ENCODE measurements at places on chromosomes 5 and 9.
A peak's percentile ranks its signal among the peaks of the same experiment; 100 is the strongest.

GRCh38 chr9:115333277-115334070 is 215.5 kb upstream of the TNC start:
- no peak for ATAC-seq

- no peak for ATAC-seq
Measured at GRCh38 chr5:39466846-39467245, 42.1 kb upstream of the DAB2 start.

- no peak for ATAC-seq
Measured at GRCh38 chr5:98334946-98335345, 438.5 kb upstream of the RGMB start.

GRCh38 chr5:171416160-171417049 is 3.0 kb upstream of the FGF18 start:
- ATAC-seq: no peak

- no peak for ATAC-seq
Measured at GRCh38 chr9:114035845-114036801, 42.0 kb downstream of the AMBP start.

DNA sequence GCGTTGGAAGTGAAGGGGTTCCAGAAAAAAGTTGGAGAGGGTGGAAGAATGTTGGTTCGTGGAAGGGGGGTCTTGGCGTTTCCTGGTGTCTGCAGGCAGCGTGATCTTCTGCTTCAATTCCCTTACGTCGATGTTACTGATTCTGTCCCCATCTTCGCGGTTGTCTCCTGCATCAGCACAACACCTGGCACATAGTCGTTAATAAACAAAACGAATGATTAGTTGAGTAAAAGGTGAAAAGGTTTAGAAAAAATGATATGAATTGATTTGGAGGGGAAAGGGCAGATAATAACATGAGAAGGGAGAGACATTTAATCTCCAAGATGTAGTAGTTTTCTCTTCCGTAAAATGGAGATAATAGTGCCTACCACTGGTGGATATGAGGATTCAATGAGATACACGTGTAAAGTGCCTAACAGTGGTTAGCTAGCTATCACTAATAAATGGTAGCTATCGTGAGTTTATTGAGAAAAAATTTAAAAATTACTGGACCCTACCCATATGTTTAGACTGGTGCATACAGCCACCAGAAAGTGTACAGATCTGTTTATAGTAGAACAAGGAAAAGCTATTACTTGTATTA is 556 bp downstream of the MTREX start:
- ATAC-seq: peak; percentile 19

DNA sequence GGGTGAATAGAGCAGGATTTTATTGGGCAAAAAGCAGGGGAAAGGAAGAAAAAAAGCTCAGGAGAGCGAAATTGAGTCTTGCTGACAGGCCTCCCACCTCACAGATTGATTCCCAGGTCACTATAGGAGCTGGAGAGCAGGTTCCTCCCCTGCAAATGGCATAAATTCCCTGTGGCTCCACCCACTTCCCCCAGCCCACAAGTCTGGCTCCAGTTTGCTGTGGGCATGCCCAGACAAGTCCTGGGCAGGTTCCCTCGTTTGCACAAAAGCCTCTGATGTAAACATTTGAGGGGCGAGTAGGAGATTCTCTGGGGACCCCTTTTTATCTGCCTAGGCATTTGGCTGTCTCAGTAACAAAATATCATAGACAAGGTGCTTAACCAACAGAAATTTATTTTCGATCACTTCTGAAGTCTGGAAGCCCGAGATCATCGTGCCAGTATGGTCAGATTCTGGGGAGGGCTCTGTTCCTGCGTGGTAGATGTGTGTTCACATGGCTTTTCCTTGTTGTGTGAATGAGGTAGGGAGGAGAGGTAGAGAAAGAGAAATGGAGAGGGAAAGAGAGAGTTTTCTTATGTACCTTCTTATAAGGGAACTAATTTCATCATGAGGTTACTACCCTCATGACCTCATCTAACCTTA is 614.5 kb downstream of the MAT2B start:
- ATAC-seq: peak; percentile 46
